ENCODE measurements at places on chromosomes 16 and 17. TPM values are rescaled to one million over a fixed set of nuclear protein-coding genes. Genes with fewer than 3 reads are reported as not detected.

The KCNJ18 gene
- not detected for total RNA-seq

The KRT16 gene
- total RNA-seq: 0.25 TPM

The PIMREG gene
- total RNA-seq: 3.4 TPM

The HSPB9 gene
- total RNA-seq: not detected

The FZD2 gene
- total RNA-seq: 6.9 TPM

The CDRT15 gene
- not detected for total RNA-seq
